Naive thymus-derived CD4-positive, alpha-beta T cell (primary cell): ENCODE measurements at places on chromosomes 1 and 21. TPM values are rescaled to one million over a fixed set of nuclear protein-coding genes. Genes with fewer than 3 reads are reported as not detected.

Gene SPEN
- total RNA-seq: 66.1 and 72.1 TPM in 2 replicates

Gene KIAA0040
- 27.0 TPM for total RNA-seq

Gene C1orf141
- total RNA-seq: not detected

Gene RNU11
- total RNA-seq: not detected

Gene PRAMEF13
- not detected for total RNA-seq

Gene EPS15
- total RNA-seq: 79.9 TPM

Gene NFYC
- total RNA-seq: 75.9 TPM

Gene VSIG8
- total RNA-seq: not detected
